ENCODE measurements at places on chromosomes 13 and 19.

- no peak for DNase-seq
These were observed 149.8 kb upstream of the SLITRK1 start for GRCh38 chr13:84032116-84032515.

- DNase-seq = no peak
These were observed 24.4 kb downstream of the CELF5 start for GRCh38 chr19:3248728-3249326.

GRCh38 chr19:39746836-39747529 lies 9.2 kb upstream of the CLC start:
- DNase-seq = no peak

DNA sequence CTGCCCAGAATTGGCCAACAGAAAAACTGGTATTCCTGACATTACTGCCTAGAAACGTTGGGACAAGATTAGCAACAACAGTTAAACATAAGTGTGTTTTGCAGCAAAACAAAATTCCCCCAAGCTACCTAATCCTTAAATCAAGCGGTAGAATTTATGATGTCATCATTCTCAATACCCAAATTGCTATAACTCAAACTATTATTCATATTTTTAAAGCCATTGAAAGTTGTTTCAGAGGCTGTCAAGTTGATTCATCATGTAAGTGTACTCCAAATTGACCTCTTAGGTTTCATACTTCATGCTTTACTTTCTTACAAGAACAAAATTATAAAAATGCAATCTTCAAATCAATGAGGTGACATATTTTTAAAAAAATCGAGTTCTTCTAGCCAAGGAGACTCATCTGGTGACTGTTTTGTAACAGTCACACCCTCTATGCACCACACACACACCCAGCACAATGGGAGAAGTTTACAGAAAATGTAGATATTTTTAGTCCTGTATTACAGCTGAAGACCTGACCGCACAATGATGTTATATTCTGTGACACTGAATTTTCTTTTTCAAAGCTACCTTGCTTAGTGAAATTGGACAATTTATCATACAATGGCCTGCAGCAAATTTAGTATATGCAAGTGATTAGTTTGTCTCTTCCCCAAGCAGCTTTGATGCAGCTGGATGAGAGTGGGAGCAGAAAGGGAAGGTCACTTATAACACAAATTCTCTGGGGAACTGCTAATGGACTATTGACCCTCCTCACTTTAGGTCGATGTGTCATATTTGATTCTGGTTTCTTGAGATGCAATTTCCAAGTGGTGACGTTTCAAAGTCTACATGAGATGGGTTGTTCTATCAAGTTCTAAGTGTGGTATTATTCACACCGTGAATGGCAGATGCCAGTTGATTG lies 345.3 kb upstream of the OBI1 start:
- DNase-seq = no peak

- DNase-seq = peak; percentile 42
These were observed 33.3 kb downstream of the BLOC1S3 start for GRCh38 chr19:45211751-45212381.

DNA sequence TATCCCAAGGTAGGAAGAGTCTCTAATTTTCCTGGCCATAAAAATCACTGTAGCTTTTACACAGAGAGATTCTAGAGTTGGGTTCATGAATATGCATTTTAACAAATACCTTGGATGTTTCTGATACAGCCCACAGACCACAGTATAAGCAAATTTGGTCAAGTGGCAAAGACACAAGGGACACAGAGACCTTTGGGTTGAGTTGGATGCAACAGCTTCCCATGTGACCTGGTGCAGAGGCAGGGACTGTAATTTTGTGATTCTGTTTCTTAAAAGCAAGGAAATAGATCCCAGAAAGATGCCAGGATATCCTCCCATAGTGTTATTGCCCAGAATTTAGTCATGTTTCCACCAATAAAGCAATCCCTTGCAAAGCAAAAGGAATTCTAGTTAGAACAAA lies 27.0 kb downstream of the FPR3 start:
- no peak for DNase-seq

GRCh38 chr19:17790059-17790780 lies 4.7 kb upstream of the B3GNT3 start:
- DNase-seq = no peak

DNA sequence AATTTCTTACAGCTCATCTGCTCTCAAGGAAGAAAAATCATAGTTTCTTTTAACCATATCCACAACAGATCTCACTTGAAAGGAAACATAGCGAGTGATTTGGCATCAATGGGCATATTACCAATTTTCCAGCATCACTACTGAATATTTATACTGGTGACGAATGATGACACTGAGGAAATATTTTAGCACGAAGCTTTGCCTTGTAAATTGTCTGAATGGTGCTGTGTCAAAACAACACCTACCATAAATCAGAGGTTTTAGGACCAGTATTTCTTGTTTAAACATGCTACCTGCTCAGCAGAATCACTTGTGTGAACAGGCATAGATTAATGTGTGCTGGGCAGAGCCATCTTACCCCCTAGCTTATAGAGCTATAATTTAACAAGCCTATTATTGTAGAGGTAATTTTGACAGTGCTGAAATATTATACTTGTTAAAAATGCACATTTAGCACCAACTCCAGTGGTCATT lies 146.8 kb downstream of the ABCC4 start:
- peak; percentile 73 for DNase-seq

- no peak for DNase-seq
These were observed 490.0 kb upstream of the ATXN8OS start for GRCh38 chr13:69617587-69617986.

GRCh38 chr13:75533861-75534260 lies 3.8 kb downstream of the COMMD6 start:
- DNase-seq = no peak

DNA sequence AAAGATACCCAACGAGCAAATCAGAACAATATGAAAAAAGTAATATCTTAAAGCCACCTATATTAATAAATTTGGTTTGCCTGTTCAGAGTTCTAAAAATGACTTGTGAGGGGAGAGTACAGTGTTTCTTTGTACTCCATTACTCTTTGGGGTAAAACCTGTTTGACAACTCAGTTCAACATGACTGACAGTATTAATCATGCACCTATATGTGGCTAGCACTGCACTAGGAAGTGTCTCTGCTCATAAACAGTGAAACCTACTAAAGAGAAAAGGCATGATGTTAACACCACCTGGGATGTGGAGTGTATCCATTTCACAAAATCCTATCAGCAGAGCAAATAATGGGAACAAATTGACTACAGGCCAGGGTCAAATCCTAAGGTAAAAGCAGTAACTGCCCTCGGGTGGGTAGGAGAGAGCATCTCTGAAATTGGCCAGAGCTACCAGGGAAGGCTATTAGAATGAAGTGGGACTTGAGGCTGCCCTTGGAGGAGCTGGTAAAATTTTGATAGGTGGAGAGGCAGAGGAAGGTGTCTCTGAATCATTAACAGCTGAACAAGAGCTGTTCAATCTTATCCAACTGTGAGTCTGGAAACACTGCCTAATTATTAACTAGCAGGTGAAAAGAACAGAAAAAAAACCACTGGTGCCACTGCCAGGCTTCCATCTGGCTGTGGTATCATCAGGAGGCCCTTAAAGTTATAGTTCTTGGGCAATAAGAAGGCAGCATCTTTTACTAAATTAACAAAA lies 365.1 kb downstream of the DNAJC15 start:
- no peak for DNase-seq

DNA sequence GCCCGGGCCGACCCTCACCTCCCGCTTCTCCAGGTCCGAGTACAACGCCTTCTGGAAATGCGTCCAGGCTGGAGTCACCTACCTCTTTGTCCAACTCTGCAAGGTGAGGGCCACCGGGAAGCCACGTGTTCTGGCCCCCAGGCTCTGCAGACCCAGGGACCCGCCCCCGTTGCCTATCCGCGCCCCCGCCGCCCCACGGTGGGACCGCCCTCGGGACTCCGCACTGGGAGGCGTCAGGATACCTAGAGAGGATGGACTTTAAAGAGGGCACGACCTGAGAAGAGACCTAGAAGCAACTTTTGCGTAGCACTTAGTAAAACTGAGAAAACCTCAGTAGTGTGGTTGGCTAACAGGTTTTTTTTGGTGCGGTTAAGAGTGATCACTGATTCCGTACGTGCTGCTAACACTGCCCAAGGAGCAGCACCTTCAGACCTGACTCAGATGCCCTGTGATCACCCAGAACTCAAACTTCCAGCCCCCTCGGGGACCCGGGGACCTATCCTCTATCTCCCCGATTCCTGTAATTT lies 492 bp downstream of the TMEM147 start:
- DNase-seq = peak; percentile 46

GRCh38 chr19:35592226-35592625 lies 6.3 kb downstream of the PMIS2 start:
- peak; percentile 66 for DNase-seq

- DNase-seq = no peak
These were observed 41.8 kb upstream of the CD177 start for GRCh38 chr19:43311706-43312105.

GRCh38 chr19:48616491-48617056 lies 1.7 kb upstream of the FAM83E start:
- DNase-seq = no peak

GRCh38 chr13:92255526-92255925 lies 857.1 kb downstream of the GPC5 start:
- no peak for DNase-seq

DNA sequence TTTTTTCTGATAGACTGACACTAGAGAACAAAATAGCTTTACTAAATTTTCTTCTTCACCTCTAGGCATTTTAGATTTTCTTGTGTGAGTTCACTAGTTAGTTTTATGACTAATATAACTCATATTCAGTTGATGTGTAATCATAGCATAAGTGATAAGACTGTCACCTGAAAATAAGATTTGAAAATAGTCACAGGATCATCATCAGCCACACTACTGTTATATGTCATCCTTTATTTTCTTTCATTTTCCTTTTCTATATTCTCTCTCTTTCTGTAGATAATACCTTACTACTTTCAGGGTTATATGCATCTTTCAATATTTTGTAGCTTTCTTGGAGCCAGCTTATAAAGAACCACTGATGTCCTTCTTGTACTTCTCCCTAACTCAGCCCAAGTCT lies 292.6 kb downstream of the TDRD3 start:
- DNase-seq = no peak

DNA sequence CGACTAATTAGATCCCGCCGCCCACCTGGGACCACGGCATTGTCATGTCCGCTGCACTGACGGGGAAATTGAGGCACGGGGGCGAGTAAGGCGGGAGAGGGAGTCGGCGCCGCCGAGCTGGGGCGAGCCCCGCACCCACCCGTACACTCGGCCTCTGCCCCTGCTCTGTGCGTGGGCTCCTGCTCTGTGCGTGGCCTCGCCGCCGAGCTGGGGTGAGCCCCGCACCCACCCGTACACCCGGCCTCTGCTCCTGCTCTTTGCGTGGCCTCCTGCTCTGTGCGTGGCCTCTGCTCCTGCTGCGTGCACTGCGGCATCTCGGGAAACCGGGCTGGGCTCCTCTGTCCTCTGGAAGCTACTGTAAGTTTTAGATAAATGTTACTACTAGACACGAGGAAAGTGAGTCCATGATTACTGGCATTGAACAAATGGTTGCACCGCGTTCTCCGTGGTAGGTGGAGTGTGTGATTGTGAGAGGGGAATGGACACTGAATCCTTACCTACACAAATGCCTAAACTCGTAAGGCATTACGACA lies 826 bp upstream of the C1QTNF9 start:
- no peak for DNase-seq

- DNase-seq = peak; percentile 95
These were observed 15.0 kb upstream of the NANOS3 start for GRCh38 chr19:13861714-13862531.
